ENCODE measurements at places on chromosomes 6 and 20.

GRCh38 chr20:52914870-52915269 is 57.3 kb upstream of the TSHZ2 start:
- no peak for DNase-seq

GRCh38 chr6:17650656-17651309 is 50.7 kb downstream of the FAM8A1 start:
- DNase-seq: no peak

GRCh38 chr20:34216382-34216742 is 24.9 kb upstream of the ASIP start:
- DNase-seq: no peak

GRCh38 chr6:128282961-128283360 is 237.4 kb downstream of the PTPRK start:
- DNase-seq: no peak

DNA sequence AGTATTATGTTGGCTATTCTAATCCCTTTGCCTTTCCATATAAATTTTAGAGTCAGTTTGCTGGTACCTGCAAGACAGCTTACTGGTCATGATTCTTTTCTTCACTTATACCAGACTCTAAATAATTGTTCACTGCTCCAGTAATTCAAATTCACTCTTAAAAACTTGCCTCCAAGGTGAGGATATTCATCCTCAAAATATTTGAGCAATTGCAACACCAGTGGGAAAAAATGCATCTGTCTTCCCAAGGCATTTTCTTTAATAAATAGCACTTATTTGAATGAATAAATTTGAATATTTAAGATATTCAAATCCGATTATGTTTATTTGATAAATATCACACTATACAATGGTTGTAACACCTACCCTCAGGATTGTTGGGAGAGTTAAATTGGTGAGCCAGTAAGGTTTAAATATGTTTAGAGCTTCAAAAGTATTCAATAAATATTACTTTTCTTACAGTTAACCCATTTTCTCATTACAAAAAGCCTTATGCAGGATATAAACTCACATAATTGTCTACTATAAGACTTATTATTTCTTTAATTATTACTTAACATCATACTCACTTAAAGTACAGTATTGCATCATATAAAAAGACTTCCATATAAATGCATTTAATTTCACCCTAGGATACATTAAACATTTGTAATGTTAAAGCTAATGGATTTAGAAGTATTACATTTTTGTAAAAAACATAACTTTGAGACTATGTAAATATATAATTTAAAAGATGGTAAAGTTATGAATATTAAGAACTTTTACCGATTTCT is 285.6 kb downstream of the SAMD5 start:
- no peak for DNase-seq

DNA sequence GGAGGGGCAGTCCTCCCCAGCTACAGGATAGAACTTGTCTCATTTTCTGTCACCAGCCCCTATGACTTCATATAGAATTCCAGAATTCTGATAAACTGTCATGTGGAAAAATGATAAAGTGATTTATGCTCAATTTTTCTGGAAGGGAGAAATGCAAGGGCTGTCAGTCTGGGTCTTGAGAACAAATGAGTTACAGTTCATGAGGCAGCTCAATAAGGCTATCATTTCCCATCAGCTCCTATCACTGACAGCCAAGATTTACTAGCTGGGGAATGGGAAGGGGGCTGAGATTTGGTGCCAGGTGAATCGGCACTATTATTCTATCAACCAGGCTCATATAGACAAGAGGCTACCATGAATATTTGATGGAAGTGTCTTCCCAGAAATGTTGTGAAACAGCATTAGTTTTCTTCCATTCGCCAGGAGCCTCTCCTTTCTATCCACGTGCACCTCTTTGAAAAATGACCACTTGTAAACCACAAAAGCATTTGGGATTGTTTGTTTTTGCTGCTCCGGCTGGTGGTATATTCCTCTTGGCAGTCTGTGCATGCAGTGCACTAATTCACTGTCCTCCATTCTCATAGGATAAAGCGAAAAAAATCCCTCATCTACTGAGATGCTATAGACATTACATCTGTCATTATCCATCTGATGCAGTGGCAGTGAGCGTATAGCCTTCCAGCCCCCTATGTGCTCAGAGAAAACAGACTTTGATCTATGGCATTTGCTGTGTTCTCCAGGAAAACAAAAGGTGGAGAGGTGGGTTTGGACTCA is 528.7 kb upstream of the RNF217 start:
- no peak for DNase-seq

Data from stimulated activated CD4-positive, alpha-beta T cell treated with anti-CD3 and anti-CD28 coated beads, Interleukin-4, amount 100 ng/mL, for 4 hours (primary cell).